Urinary bladder (tissue), 4 donors: ENCODE measurements at places on chromosomes 4 and X. TPM values are rescaled to one million over a fixed set of nuclear protein-coding genes. Genes with fewer than 3 reads are reported as not detected.

The NHSL2 gene
- 14.4 TPM for total RNA-seq

The UGT2B11 gene
- total RNA-seq = not detected

The BMPR1B gene
- 1.7 TPM for total RNA-seq

The ZGRF1 gene
- 34.6 TPM for total RNA-seq

The ACSL4 gene
- total RNA-seq = 52.4 TPM

The TTC29 gene
- 0.37 TPM for total RNA-seq

The GPR82 gene
- 0.26 TPM for total RNA-seq

The CYTL1 gene
- 24.2 TPM for total RNA-seq

The GAGE12J gene
- total RNA-seq = not detected

The PRDM8 gene
- 7.5 TPM for total RNA-seq

The RBM47 gene
- 18.6 TPM for total RNA-seq

The SNX25 gene
- 32.7 TPM for total RNA-seq

The COL25A1 gene
- total RNA-seq = 16.4 TPM

The MOSPD2 gene
- total RNA-seq = 35.4 TPM

The RTL5 gene
- total RNA-seq = 4.8 TPM

The UNC5C gene
- 31.5 TPM for total RNA-seq

The STARD8 gene
- 6.5 TPM for total RNA-seq

The NOX1 gene
- total RNA-seq = 1.3 TPM

The FAM149A gene
- 17.4 TPM for total RNA-seq

The ANOS1 gene
- total RNA-seq = 20.2 TPM

The C4orf50 gene
- 0.32 TPM for total RNA-seq

The SOX3 gene
- not detected for total RNA-seq

The NMU gene
- 0.79 TPM for total RNA-seq

The TMEM144 gene
- 30.3 TPM for total RNA-seq

The MAGEE1 gene
- total RNA-seq = 1.7 TPM

The BTC gene
- total RNA-seq = 11.5 TPM

The HSFX4 gene
- total RNA-seq = not detected

The GC gene
- total RNA-seq = not detected

The MAGEC2 gene
- total RNA-seq = not detected

The HSFX1 gene
- 0.95 TPM for total RNA-seq

The MAGEB1 gene
- not detected for total RNA-seq

The BRS3 gene
- not detected for total RNA-seq

The CXCL6 gene
- total RNA-seq = 0.16 TPM

The SMIM10 gene
- 9.6 TPM for total RNA-seq

The ERCC6L gene
- 3.8 TPM for total RNA-seq

The CT55 gene
- not detected for total RNA-seq

The MAGEB2 gene
- total RNA-seq = not detected

The XKRX gene
- 0.63 TPM for total RNA-seq

The FAT4 gene
- 118 TPM for total RNA-seq

The PLP1 gene
- total RNA-seq = 68.2 TPM
